ENCODE measurements at places on chromosomes 2 and 18.

DNA sequence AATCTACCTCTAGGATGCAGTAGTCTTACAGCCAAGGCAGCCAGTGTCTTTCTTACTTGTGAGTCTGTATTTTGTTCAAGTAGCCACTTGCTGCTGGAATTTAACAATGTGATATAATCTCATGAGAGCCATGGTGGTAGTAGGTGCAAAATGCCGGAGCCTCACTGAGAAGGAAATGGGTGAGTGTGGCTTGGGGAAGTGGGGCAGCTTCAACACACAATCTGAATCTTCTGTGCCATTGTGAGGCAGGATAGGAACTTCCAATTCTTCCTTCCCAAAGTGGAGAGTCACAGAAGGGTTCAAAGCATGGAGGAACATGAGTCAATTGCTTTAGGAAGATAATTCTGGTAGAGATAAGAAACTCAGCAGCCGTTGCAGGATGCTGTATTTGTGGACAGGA, 158.7 kb upstream of the APCDD1 start:
- DNase-seq = no peak

- DNase-seq = no peak
Observed at GRCh38 chr2:177909962-177910361, 162.6 kb downstream of the PDE11A start.

GRCh38 chr2:133952420-133952819, 301.5 kb upstream of the MGAT5 start:
- DNase-seq = no peak

GRCh38 chr2:34161549-34161948, 562.5 kb upstream of the FAM98A start:
- no peak for DNase-seq

- no peak for DNase-seq
Observed at GRCh38 chr18:9418047-9418690, 57.1 kb upstream of the RALBP1 start.

DNA sequence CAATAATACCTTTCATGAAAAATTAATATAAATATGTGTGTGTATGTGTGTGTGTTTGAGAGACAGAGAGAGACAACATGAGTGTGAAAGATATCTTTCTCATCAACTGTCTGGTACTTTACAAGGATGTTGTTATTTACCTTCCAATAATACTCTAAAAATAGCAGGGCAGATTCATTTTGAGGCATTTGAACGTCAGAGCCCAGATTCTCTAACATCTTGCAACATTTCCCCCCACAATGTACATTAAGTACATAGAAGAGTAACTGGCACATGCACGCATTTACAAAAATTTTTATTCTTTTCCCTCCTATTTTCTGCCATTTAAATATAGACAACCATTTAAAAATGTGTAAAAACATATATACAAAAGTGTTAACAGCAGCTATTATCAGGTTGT, 100.9 kb downstream of the PID1 start:
- no peak for DNase-seq

- DNase-seq = no peak
Observed at GRCh38 chr2:43763091-43763490, 10.7 kb upstream of the DYNC2LI1 start.

DNA sequence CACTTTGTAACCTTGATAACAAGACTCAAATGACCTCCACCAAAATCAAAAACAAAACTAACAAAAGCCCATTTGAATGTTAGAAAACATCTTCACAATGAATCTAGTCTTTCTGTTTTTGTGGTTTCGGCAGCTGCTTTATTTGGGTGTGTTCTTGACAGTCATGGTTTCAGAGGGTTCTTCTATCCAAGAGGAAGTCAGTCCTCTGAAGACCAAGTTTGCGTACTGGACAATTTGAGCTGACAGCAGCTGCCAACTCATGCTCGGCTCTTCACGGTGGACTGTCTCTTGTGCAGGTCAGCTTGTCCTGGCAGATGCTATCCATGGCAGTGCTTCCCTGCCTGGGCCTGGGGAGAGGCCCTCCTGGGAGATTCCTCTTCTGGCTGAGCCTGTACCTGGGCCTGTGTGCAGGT, 91.0 kb downstream of the TMEM17 start:
- DNase-seq = no peak
